ENCODE measurements at places on chromosomes 13 and 19.

GRCh38 chr13:37046062-37046461 is 13.4 kb downstream of the SUPT20H start:
- no peaks in the 10 kb centered on the region for H3K27me3 ChIP-seq
- no peak overlapping the region for H3K27ac ChIP-seq
- no peak for DNase-seq
- H3K4me1 ChIP-seq = peaks cover 1% of the 10 kb centered on the region

GRCh38 chr13:28440774-28441504 is 54.0 kb downstream of the FLT1 start:
- H3K4me3 ChIP-seq = no peak overlapping the region
- no peak overlapping the region for H3K27ac ChIP-seq
- no peaks in the 10 kb centered on the region for H3K4me1 ChIP-seq
- no peaks in the 10 kb centered on the region for H3K27me3 ChIP-seq
- no peaks in the 10 kb centered on the region for H3K36me3 ChIP-seq

DNA sequence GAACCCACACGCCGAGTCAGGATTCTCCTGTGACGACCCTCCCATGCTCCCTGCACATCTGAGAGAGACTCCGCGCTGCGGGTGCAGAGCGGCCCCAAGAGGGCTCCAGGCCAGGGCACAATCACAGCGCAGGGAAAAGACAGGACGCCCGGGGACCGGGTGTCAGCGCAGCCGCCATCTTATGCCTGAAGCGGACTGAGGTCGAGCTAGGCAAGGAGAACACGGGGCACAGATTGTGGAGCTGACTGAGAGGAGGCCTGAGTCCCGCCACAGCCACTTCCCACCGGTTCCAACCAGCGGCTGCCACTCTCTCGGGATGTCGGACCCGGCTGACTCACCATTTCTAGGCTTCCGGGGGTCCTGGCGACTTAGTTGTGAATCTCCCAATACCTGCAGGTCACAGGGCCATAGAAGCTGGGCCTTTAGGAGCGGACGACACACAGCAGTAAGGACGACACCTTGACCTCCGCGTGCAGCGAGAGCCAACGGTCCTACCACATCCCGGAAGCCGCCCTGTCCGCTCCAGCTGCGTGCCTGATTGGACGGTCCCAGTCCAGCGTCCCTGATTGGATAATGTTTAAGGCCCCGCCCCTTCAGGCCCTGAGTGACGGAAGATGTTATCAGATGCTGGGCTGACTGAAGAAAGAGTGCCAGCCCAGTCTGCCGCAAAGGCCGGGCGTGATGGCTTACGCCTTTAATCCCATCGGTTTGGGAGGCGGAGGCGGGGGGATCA is at the start of gene ZNF728:
TSS of gene ZNF728 (minus strand) at position 487 of the 733 bp plus-strand sequence. CDS start at position 341, 146 bp downstream.
- no peak for DNase-seq
- H3K27ac ChIP-seq = no peak within 1 kb of the TSS
- H3K4me3 ChIP-seq = peak within 1 kb of the TSS; percentile 34
- H3K36me3 ChIP-seq = no peaks in the 10 kb centered on the region
- no peaks in the 10 kb centered on the region for H3K27me3 ChIP-seq

DNA sequence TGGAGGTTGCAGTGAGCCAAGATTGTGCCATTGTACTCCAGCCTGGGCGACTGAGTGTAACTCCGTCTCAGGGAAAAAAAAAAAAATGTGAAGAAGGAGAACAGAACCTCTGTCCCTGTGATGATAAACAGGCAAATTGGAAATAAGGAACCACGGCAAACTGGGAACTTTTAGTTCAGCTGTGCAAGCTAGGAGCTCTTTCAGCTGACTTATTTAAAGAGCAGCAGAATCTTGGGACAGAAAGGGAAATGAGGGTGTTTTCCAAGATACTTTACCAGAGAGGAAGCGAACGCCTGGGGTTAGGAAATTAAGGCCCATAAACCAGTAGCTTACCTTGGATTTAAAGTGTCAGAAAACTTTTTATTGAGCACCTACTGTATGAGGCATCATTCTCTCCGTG is 3.0 kb upstream of the UPF1 start:
- no peak overlapping the region for H3K4me3 ChIP-seq
- no peak for DNase-seq
- H3K27me3 ChIP-seq = no peaks in the 10 kb centered on the region
- no peaks in the 10 kb centered on the region for H3K36me3 ChIP-seq
- H3K27ac ChIP-seq = no peak overlapping the region

- H3K27me3 ChIP-seq = no peaks in the 10 kb centered on the region
- H3K36me3 ChIP-seq = no peaks in the 10 kb centered on the region
- H3K4me1 ChIP-seq = no peaks in the 10 kb centered on the region
- no peak overlapping the region for H3K27ac ChIP-seq
- no peak for DNase-seq
Observed at GRCh38 chr13:59547950-59548349, 615.8 kb downstream of the DIAPH3 start.

DNA sequence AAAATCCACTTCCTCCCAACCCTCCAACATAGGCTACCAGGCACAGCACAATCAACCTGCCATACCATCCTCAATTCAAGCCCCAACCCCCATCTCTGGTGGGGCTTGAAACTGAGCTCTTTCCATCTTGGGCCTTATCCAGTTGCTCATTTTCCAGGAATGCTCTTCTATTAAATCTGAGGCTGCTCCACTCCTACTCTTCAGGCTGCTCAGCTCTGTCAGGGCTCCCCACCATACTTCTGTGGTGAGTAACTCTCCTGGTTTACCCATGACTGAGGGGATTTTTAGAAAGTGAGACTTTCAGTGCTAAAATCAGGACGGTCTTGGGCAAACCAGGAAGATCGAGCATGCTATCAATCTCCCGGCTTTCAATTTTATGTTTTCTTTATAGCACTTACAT is 512.8 kb downstream of the LMO7 start:
- DNase-seq = no peak
- no peaks in the 10 kb centered on the region for H3K27me3 ChIP-seq
- H3K4me1 ChIP-seq = no peaks in the 10 kb centered on the region

GRCh38 chr19:47021536-47022139 is 2.0 kb downstream of the NPAS1 start:
- H3K4me3 ChIP-seq = no peak overlapping the region
- no peak overlapping the region for H3K27ac ChIP-seq
- peaks cover 22% of the 10 kb centered on the region for H3K27me3 ChIP-seq
- no peak for DNase-seq

DNA sequence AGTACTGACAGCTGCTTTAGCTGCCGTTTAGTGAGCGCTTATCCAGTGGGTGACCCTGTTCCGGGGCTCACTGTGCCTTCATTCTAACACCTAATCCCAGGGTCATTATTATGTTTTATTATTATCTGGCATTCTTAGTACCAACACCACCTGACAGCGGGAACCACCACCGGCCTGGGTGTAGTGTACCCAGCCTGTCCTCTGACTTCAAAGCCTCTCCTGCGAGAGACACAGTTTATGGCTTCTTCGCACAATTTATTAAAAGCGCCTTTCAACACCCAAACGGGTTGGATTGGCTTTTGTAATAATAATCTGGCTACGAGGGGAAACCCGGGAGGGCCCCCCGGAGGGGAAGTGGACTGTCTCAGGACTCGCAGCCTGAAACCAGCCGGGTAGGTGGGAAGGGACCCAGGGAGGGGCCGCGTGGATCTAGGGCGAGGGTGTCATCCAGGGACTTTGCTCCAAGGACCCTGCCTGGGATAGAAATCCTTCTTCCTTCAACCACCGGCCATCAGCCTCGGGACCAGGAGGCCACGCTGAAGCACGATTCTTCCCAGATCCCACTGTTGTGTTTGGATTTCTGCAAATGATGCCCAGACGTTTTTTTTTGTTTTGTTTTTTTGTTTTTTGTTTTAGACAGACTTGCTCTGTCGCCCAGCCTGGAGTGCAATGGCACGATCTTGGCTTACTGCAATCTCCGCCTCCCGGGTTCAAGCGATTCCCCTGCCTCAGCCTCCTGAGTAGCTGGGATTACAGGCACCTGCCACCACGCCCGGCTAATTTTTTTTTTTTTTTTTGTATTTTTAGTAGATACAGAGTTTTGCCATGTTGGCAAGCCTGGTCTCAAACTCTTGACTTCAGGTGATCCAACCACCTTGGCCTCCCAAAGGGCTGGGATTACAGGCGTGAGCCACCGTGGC is 1.6 kb upstream of the ZBTB7A start:
- H3K4me3 ChIP-seq = peak overlapping the region; percentile 100
- peak; percentile 61 for DNase-seq
- no peaks in the 10 kb centered on the region for H3K36me3 ChIP-seq
- peaks cover 34% of the 10 kb centered on the region for H3K4me1 ChIP-seq
- H3K27ac ChIP-seq = peak overlapping the region; percentile 98

DNA sequence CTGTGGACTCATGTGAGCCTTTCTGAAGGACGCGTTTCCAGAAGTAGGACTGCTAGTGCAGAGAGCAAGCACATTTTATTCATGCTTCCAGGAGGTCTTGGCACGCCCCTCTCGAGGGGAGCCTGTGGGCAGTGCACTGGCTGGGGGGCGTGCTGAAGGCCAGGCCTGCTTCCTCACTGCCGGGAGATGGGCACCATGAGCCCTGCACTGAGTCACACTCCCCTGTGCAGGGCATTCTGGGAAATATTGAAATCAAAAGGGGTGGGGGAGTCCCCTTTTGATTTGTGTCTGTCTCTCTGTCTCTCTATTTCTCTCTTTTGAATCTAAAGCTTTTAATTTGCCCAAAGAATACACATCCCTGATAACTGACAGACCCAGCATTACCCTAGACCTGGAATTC is 34.0 kb downstream of the DPF1 start:
- H3K4me1 ChIP-seq = peaks cover 4% of the 10 kb centered on the region
- no peaks in the 10 kb centered on the region for H3K27me3 ChIP-seq
- no peak overlapping the region for H3K27ac ChIP-seq
- DNase-seq = no peak

GRCh38 chr19:41960973-41961372 is 1.9 kb upstream of the RABAC1 start:
- no peak overlapping the region for H3K27ac ChIP-seq
- H3K4me1 ChIP-seq = peaks cover 29% of the 10 kb centered on the region
- peaks cover 3% of the 10 kb centered on the region for H3K36me3 ChIP-seq
- no peaks in the 10 kb centered on the region for H3K27me3 ChIP-seq
